ENCODE measurements at places on chromosomes 16 and 17.

DNA sequence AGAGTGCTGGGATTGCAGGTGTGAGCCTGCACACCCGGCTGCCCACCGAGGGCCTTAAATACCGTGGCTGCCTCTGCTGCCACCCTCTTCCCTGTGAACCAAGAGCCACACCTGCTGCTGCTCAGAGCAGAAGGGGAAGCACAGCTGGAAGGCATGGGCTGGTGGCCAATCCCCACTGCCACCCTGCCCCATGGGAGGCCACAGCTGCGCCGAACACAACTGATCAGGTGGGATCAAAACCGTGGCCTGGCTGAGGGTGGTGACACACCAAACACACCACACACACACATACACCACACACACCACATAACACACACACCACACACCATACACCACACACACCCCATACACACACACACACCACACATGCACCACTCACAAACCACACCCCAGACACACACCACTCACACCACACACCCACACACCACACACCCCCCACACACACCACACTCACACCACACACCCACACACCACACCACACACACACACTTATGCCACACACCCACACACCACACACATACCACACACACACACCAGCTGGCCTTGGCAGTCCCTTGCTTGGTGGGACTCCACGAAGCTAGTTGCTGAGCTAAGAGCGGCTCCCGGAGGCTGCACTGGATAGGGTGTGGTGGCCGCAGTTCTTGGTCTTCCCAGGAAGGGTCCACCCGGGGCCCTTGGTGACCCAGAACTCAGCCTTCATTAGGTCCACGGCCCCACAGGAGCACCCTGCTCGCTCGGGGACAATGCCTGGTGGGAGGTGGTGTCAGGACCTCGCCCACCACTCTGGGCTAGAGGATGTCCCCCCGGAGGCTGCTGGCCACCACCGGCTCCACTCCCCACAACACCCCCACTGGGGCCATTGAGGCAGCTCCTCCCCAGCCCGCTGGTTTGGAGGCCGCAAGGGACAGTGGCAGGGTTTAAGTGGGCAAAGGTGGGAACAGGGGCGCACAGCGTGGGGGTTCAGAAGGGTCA is 14.9 kb downstream of the CEP131 start:
- no peak for DNase-seq

- no peak for DNase-seq
These were observed 46.5 kb upstream of the CLEC18A start for GRCh38 chr16:69904495-69905170.

- no peak for DNase-seq
These were observed 45.7 kb upstream of the TOB1 start for GRCh38 chr17:50911890-50912289.

- DNase-seq, result no peak
These were observed 37.3 kb upstream of the MRPS23 start for GRCh38 chr17:57887161-57887560.

- DNase-seq, result peak; percentile 78
These were observed 5.4 kb downstream of the NAT9 start for GRCh38 chr17:74770498-74771318.
